ENCODE measurements at places on chromosomes 16 and 17.

DNA sequence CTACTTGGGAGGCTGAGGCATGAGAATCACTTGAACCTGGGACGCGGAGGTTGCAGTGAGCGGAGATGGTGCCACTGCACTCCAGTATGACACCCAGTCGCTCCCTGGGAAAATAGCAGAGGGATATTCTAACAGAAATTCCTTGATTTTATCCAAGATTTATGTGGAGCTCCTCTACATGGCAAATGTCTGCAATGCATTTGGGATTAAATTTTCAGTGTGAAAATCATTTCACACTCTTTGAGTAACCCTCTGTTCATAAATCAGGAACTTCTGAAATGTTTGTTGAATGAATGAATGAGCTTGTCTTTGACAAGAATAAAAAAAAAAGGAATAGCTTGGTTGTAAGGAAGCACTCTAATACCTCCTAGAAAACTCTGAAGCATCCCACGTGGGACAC, 305.8 kb downstream of the SHISA9 start:
- no peak for DNase-seq

DNA sequence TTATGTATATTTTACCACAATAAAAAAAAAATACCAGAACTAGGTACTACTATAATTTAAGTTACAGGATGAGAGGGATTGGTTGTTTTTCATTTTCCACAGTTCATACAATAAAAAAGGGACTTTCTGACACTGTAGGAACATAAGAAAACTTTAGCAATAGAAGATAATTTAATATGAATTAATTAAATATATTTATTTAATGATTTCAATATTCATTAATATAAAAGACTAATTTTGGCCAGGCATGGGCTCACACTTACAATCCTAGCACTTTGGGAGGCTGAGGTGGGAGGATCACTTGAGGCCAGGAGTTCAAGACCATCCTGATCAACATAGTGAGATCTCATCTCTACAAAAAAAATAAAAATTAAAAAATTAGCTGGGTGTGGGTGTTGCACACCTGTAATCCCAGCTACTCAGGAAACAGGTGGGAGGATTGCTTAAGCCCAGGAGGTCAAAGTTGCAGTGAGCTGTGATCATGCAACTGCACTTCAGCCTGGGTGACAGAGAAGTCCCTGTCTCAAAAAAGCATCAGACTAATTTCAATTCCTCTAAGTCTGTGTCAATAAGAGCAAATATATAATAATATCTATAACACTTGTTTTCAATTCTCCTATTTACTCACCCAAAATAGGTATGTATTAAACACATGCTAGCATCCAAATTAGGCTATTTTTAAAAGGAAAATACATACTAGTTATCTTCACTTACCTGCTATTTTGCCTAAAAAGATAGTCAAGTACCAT, 79.6 kb downstream of the BRIP1 start:
- no peak for DNase-seq

- DNase-seq: no peak
These were observed 16.4 kb downstream of the NTN1 start for GRCh38 chr17:9037736-9038135.

- no peak for DNase-seq
These were observed 59.0 kb downstream of the KPNA2 start for GRCh38 chr17:68094481-68095078.

DNA sequence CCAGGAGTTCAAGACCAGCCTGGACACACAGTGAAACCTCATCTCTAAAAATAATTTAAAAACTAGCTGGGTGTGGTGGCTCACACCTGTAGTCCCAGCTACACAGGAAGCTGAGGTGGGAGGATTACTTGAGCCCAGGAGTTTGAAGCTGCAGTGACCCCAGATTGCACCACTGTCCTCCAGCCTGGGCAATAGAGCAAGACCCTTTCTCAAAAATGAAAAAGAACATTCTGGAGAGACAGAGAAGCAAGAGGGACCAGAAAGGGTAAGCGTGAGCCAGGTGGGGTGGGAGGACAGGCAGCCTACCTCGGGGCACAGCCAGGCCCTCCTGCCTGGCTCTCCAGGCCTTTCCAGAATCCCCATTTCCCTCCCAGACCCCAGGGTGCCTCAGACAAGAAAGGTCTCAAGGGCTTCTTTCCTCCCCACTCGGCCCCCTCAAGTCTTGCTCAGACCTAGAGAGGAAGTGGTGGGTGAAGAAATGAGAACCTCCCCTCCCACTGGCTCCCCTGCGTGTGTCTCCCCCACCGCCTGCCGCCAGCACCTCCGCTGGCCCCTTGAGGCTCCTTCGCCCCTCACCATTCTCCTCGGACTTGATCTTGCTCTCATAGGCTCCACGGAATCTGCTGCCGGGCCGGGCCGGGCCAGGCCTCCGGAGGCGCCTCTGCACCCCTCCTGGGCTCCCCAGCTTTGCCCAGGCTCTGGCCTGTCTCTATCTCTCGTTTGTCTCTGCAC, 503 bp downstream of the C16orf54 start:
- no peak for DNase-seq

- no peak for DNase-seq
These were observed 2.8 kb downstream of the PTX4 start for GRCh38 chr16:1485847-1486496.

DNA sequence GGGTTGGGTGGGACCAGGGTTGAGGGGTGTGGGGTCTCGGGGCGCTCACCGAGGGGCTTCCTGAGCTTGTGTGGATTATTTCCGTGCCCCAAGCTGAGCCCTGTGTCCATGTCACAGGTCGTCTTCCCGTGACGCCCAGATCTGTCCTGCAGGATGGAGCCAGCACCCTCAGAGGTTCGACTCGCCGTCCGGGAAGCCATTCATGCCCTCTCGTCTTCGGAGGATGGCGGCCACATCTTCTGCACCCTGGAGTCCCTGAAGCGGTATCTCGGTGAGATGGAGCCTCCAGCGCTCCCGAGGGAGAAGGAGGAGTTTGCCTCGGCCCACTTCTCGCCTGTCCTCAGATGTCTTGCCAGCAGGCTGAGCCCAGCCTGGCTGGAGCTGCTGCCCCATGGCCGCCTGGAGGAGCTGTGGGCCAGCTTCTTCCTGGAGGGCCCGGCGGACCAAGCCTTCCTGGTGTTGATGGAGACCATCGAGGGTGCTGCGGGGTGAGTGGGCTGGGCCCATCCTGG, 1.0 kb downstream of the TELO2 start:
- no peak for DNase-seq

Data from SK-N-MC (cell line).